Ascending aorta (tissue), 2 donors: ENCODE measurements at places on chromosomes 4 and X.

DNA sequence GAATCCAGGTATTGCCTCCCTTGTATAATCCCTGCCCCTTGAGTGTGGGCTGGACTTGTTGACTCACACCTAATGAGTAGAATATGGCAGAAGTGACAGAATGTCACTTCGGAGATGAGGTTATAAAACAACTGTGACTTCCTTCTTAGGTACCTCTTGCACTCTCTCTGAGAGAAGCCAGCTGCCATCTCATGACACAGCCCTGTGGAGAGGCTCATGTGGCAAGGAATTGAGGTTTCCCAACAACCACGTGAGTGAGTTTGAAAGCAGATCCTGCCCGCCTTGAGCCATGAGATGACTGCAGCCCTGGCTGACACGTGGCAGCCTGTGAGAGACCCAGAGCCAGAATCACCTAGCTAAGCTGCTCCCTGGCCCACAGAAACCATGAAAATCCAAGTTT lies 13.5 kb downstream of the ASB11 start:
- peak; percentile 27 for DNase-seq

GRCh38 chrX:99301990-99302389 lies 1108.1 kb downstream of the PCDH19 start:
- no peak for DNase-seq

DNA sequence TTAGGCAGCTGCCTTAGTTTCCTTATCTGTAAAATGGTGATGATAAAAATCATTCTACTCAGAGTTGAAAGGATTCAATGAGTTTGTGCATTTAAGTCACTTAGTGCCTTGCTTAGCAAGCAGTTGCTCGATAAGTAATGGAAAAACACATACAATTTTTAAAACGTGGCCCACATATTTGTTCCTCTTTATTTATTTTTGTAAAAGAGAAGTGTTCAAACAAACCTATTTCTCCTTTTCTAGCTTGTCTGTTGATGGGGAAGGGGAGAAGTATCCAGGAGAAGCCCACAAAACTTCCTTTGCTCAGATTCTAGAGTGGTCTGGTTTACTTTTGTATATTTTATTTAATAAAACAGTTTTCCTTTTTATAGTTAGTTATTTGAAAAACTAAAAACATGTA lies 3.3 kb upstream of the HPGDS start:
- no peak for DNase-seq

DNA sequence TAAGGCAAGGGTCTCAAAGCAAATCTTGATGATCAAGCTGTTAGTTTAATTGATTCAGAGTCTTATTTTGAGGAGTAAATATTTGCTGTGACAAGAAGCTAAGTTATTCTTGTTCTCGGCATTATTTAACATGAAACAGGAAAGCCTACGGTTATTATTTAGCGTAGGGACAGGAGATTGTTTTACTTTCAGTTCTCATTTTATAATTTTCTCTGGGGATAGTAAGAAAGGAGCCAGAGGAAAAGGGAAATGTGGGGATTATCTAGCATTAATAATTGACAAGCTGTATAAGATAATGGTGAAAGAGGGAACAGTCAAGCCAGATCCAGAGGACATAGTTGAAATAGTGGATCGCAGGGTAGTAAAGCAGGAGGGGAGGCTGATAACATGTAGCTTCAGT lies 39.7 kb upstream of the PARM1 start:
- DNase-seq: no peak

GRCh38 chr4:186486172-186486571 lies 69.2 kb downstream of the MTNR1A start:
- no peak for DNase-seq

GRCh38 chrX:55490974-55491373 lies 1.3 kb upstream of the USP51 start:
- DNase-seq: peak; percentile 28

DNA sequence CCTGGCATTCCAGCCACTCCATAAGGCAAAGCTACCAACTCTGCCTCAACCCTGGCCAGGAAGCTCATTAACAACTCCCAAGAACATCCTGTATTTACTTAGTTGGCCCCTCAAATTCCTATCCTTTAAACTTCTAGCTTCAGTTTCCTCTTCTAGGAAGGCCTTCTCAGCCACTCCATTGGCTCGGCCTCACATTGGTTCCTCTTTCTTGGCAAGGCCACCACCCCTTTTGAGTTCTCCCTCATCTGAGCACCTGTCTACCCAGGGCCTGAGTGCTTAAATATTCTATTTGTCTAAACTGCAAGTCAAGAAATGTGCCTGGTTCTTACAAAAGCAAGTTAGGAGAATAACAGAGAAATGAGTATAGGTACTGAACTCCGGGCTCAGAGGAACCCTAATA lies 10.0 kb downstream of the SMC1A start:
- no peak for DNase-seq

DNA sequence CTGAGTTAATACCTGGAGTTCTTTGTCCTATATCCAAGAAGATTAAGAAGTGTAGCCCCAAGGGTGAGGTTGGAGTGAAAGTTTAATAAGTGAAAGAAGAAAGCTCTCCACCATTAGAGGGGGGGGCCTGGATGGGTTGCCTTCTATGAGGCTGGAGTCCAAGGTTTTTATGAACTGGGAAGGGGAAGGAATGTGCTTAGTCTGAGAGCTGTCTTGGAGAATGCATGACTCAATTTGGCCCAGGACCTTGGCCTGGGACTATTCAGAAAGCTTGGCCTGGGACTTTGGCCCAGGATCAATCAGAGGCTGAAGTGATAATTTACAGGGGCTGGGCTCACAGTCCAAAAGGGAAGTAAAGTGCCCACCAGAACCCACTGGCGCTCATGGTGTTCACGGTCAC lies 1049.0 kb upstream of the GRIA3 start:
- DNase-seq: no peak
